ENCODE measurements at places on chromosomes 7 and 10. TPM values are rescaled to one million over a fixed set of nuclear protein-coding genes. Genes with fewer than 3 reads are reported as not detected.

The TLX1 gene
- not detected for total RNA-seq

The ACTL6B gene
- not detected for total RNA-seq

The HOXA5 gene
- total RNA-seq: 11.0 TPM

The MSMB gene
- not detected for total RNA-seq

The CCDC172 gene
- total RNA-seq: not detected

The RBM20 gene
- 0.07 TPM for total RNA-seq

The CHST3 gene
- total RNA-seq: 27.0 TPM

The PPP1R3C gene
- total RNA-seq: 11.3 TPM

The PIK3AP1 gene
- not detected for total RNA-seq

The HABP2 gene
- not detected for total RNA-seq
